AG09319 (cell line): ENCODE measurements at places on chromosomes 12 and 14.

DNA sequence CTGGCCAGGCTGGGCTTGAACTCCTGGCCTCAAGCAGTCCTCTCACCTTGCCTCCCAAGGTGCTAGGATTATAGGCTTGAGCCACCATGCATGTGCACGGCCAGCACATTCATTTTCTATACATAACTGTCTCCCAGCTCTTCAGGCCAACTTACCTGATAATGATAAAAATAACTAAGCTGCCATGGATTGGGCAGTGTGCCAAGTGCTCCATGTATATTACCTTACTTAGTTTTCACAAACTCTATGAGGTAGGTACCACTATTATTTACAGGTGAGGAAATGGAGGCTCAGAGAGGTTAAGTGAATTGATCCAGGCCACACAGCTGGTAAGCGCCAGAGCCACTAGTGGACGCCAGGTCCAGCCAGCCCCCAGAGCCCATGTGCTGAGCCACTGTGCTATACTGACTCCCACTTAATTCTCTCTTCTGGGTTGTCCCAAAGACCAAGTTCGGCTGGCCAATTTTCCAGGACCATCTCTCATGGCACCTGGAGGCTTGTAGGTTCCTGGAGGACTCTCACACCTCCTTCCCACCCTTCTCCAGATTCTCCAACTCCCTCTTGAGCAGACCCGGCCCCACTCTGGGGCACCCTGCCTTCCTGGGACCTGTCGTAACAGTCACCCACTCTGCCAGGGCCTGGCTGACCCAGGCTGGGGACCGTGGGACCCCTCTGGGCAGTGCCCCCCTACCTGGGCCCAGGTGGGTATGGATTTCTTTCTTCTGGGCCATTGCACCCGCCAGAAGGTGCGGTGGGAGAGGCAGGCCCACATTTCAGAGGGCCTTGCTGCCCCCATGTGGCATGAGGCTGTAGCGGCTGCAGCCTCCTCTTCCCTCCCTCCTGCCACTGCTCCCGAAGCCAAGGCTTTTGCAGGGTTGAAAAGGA is 30.2 kb upstream of the CIPC start:
- no peak for DNase-seq

DNA sequence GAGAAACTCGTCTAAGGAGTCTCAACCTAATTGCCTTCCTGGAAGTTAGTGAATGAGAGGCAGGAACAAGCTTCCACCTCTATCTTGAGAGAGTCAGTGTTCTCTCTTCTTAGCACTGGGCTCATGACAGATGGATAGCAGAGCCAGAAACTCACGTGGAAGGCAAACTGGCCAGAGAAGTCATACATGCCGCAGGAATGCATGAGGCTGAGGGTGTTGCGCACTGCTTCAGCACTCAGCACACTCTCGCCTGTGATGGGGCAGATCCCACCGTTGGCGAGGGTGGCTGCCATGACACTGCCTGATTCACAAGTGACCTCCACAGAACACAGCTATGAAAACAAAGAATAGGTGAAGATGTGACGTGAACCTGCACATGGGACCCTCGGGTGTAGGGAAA is 6.0 kb downstream of the SPRYD4 start:
- DNase-seq: no peak

GRCh38 chr12:40034712-40035111 is 71.2 kb downstream of the SLC2A13 start:
- no peak for DNase-seq

- no peak for DNase-seq
Observed at GRCh38 chr14:61111209-61111665, 130.2 kb downstream of the SLC38A6 start.

- peak; percentile 56 for DNase-seq
Observed at GRCh38 chr14:75070383-75070782, 942 bp downstream of the ZC2HC1C start.
